GM12864 (cell line): ENCODE measurements at places on chromosomes 1 and 21.

- no peak for DNase-seq
Measured at GRCh38 chr1:153540394-153541361, at the start of gene S100A5. Gene S100A5 (minus strand): TSS chr1:153540934. CDS start chr1:153540191, 743 bp downstream.

DNA sequence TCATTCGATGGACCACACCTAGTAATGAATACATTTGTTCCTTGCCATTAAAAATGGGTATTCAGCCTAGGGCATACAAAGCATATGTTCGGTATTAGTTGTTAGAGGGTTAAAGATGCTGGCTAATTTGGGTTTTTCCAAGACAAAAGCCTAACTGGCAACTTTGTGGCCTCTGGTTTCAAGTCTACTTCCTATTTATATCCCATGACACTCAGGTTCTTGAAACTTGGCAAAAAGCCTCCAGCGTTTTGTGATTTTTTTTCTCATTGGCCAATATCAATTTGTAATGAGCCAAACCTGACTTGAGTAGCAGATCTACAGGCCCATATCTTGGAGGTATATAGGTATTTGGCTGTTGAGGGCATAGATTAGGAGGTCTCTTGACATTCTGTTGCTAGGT lies 75.3 kb downstream of the C1orf21 start:
- no peak for DNase-seq

DNA sequence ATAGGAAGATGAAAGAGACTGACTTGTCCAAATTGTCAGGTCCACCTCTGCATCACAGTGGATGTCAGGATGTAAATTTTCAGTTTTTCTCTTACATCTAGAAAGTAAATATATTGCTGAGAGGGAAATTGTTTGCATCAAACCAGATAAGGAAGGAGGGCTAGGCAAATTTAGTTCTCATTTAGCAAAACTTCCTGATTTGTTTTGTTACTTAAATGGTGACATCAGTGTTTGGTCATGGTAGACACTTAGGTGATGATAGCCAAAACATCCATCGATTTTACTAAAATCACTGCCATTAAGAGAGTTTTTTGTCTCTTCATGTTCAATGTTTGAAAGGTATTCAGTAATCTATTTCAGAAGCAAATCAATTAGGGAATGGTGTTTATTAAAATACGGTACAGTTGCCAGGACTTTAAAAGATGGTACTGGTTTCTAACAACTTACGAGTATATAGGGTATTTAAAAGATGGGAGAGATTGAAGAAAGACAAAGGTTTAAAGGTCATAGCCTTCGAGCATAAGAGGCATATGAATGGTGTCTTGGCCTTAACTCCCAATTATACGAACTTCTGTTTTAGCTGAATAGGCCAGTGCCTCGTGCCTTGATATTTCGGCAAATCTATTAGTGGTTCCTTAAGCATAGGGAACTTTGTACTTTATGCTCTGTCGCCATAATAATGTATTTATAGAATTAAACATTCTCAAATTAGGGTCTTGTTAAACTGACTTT lies 3.0 kb downstream of the IER5 start:
- DNase-seq = no peak

- no peak for DNase-seq
Measured at GRCh38 chr1:172582889-172583288, 49.9 kb downstream of the SUCO start.
